ENCODE measurements at places on chromosomes 7 and 10.

DNA sequence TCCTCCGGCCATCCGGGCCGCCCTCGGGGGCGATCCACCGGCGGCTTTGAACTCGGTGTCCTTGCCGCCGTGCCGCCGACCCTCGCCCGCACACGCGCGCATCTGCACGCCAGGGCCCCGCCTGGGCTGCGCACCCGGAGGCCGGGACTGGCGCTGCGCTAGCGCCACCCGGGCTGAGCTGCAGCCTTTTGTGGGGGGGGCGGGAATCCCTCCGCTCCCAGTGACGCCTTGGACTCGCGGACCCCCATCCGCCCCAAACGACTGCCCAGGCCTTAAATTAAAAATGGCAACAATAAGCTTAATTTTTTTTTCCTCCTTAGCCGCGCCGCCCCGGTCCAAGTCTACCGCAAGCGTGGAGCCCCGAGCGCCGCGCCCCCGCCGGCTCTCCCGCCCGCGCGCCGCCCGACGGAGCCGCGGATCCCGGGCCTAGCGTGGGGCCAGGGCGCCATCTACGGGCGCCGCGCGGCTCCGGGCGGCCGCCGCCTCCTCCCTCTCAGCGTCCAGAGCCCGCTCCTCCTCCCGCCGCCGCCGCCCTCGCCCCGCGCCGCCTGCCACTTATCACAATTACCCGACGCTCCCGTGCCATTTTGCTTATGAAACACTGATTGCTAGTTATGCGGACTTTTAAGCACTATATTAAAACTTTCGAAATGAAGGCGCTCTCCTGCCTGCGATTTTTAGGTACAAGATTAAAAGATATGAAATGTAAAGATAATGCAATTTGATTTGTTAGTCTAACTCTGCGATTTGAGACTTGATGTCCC, 7.5 kb upstream of the EBF3 start:
- peak; percentile 85 for DNase-seq

- DNase-seq, result no peak
These were observed 683.7 kb downstream of the LRMDA start for GRCh38 chr10:76115131-76115470.

GRCh38 chr7:27953777-27954176, 213.8 kb downstream of the TAX1BP1 start:
- DNase-seq, result peak; percentile 16

DNA sequence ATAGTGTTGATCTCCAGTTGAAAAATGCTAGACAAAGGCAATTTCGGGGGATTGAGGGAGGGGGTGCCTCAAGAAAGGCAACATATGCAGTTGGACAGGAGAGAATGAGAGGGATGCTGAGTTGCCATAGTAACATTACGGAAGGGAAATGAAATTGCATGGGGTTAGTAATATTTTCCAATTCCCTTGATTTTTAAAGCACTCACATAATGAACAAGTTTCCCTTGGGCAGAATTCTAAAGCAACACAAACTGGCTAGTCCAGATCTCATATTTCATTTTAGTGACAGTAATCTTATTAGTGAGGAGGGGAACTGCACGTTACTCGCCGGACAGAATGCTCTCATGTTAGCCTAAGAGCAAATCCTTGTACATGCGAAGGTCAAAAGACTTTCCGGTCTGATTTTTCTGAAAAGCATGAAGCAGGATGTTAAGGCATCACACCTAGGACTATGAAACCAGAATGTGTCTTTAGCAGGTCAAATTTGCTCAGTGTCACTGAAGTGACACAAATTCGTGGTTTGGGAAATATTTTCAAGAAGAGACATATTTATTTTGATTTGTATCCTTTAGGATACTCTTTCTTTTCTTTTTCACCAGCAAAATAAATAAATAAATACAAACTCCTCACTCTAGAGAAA, 165.5 kb downstream of the ANK3 start:
- no peak for DNase-seq

- DNase-seq, result no peak
These were observed 217.5 kb downstream of the MACC1 start for GRCh38 chr7:19999681-20000080.

DNA sequence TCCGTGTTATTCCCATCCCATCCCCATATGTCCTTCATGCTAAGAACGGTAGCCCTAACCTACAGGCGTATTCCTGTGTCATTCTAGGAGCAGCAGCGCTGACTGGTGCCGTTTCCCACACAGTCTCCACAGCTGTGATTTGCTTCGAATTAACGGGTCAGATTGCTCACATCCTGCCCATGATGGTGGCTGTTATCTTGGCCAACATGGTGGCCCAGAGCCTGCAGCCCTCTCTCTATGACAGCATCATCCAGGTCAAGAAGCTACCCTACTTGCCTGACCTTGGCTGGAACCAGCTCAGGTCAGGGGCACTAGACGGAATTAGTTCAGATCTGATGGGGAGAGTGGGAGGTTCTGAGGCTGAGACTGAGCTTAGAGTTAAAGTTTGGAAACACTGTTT, 20.7 kb downstream of the FAM131B start:
- no peak for DNase-seq

DNA sequence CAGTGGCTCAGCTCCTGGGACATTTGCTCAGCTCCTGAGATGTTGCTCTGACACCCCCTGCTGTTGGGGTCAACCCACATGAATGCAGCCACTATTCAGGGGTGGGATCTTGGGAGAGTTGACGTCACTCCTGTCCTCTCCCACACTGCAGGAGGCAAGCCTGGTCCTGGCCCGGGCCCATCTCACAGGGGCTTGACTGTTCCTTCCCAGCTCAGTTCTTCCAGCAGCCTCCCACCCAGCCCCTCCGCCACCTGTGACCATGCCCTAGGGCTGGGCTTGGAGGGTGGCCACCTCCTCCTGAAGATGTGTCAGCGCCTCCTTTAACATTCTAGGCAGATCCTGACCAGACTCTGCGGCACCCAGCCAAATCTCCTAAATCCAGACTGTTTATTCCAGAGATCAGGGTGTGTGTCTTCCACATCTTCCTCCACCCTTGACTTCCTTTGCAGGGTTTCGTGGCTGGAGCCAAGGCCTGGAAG, 19.1 kb upstream of the OPALIN start:
- no peak for DNase-seq

- no peak for DNase-seq
These were observed 133.0 kb upstream of the FAM20C start for GRCh38 chr7:59079-60016.

GRCh38 chr7:121322460-121322859, 6.3 kb upstream of the WNT16 start:
- DNase-seq, result no peak

DNA sequence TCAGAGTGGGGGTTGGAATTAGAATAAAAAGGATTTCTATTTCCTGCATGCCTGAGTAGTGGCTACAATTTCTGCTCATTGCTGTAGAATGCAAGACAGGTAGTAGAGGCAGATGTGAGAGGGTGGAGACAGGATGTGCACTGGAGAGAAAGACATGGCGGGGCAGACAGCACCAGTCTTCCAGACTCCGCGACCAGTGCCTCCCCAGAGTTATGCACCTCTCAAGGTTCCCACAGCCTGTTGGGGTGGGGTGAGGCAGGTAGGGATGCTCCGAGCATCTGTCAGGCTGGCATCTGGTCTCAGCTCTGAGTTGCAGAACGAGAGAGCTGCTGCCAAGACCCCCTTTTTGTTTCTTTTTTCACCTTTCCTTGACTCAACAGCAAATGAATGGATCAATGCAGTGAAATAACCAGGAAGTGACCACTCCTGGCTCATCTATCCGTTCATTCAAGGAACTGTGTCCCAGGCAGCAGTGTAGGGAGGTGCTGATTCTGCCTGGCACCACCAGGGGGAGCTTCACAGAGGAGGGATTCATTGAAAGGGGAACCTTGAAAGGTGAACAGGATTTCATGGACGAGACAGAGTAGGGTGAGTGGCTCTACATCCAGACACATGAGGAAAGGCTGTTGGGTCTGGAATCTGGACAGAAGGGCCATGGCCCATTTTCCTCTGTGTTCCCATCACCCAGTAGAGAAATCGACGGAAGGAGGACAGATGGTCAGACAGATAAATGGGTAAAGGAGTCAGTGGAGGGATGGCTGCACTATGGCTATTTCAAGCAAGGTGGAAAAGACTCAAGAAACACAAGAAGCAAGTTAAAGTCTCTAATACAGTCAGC, 17.2 kb upstream of the SLC18A3 start:
- peak; percentile 42 for DNase-seq

DNA sequence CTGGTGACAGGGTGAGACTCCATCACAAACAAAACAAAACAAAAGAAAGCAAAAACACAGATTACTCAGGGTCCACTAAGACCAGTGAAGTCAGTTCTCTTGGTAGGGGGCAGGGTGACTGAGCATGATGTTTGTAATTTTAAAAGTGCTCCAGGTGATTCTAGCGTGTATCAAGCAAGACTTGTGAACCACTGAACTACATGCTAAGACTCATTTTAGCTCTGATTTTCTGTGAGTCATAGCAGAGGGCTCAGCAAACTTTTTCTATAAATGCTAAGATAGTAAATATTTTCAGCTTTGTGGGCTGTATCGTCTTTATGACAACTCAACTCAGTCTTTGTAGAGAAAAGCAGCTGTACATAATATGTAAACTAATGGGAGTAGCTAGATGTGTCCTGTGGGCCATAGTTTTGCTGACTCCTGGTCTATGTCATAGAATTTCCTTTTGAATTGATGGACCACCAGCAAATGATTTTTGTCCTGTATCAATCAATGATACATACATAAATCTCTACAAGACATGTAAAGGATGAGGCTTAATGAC, 141.3 kb downstream of the CFTR start:
- DNase-seq, result no peak

DNA sequence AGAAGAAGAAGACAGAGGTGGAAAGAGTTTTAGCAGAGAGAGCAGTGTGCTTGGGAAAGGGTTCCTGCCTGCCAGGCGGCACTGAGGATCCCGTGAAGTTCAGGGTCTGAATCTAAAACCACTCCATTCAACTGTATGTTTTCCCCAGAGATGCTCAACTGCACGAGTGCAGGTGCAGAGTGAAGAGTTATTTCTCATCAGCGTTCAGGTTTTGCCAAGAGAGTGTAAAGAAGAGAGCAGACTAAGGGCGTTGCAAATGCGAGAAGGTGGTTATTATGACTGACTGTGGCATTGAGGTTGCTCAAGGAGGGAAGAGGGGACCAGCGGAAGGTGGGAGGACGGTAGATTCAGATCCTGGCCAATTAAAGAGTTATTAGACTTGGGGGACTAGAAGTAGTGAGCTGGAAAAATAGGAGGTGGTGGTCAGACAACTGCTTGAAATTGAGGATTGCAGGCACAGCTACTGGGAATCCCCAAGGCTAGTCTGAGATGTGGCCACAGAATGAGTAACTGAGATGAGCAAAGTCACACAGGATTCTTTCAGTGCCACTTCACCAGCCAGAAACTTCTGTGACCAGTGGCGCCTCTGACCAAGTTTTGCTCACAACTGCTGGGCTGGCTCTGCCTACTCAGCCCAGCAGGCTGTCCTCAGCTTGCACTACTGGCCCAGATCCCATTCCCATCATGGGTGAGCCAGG, 29.1 kb downstream of the STRA8 start:
- no peak for DNase-seq

DNA sequence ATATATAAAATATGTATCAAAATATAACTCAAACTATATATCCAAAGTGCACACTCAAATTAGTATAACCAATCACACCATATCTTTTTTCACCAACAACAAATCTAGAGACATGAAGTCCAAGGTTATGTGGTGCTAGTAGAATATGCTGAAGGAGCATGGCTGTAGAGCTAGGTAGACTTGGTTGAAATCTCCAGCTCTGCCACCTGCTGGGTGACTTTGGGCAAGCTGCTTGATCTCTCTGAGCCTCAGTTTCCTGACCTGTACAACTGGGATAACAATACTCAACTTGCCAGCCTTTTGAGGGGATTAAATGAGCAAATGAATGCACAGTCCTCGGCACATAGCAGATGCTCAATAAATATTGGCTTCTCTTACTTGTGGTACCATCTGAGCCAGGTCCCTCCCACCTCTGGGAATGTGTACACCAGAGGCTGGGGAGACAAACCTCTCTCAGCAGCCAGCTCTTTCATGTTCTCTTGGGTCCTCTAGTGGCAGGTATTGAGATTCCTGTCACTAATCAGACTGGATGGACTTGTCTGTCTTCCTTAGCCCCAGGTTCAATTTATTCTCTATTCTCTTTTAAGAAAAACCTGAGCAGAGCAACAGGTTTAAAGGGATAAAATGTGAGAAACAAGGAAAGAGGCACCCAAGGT, 94.3 kb upstream of the PDE1C start:
- no peak for DNase-seq

DNA sequence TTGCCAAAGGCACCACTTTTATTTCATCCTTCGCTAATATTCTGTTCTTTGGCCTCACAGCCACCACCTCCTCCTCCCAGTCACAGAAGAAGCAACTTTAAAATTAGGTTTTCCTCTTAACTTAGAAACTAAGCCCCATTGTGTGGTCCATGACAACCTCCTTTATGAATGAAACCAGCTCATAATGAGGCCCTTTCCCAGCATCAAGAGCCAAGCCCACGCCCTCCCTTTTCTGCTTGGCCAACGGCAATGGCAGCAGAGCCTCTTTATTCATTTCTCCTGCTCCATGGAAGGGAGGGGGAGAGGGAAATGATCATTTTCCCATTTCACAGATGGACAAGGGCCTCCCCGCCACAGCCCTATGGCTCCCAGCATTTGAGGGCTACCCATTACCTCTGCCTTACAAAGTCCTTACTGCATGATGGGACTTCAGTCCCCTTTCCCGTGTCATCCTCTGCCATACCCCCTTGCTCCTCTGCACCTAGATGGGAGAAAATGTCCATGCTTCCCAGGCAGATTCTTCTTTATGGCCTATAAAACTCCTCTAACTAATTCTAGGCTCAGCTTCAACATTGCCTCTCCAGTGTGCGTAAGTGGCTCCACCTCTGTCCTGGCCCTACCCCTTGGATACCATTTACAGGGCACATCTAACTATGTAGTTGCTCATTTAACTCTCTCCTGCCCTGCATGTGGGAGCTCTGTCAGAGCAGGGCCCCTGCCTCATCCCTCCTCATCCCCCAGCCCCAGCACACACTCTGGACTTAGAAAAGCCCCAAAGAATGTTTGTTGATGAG, 475.5 kb downstream of the RPS24 start:
- no peak for DNase-seq

GRCh38 chr10:79380125-79380945, 33.1 kb downstream of the PPIF start:
- DNase-seq, result peak; percentile 75

DNA sequence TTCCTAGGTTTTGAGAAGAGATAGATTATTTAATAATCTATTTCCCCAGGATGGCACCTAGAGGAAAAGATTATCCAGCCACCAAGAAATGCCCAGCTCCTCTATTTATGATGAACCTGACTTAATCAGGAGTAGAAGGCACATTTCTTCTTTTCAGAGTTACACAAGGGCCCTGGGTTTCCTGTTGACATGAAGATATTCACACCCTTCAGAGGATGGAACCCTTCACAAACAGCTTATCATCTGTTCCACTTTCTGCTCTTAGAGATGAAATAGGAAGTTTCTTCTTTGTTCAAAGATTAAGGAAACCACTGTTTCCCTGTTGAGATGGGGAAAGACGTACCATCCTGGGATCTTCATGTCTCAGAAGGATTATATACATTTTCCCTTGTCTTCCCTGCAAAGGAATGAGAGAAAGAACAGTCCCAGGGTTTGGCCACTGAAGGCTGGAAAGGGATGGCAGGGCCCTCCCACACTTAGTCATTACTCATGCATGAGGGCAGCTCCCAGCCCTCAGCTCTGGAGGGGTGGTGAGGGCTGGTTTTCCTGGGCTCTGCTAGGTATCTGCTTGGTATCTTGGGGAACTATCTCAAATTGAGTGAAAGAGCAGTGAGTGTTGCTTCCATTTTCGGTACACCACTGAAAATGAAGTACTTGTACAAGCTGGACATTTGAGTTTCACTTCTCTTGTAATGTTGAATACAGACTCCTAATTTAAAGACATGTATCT, 64.0 kb downstream of the MTPAP start:
- no peak for DNase-seq

Data from right hindlimb (tissue), 1 donor.